ENCODE measurements at places on chromosomes 5 and 9.

GRCh38 chr5:33379757-33380156 is 61.0 kb upstream of the TARS1 start:
- DNase-seq = no peak

GRCh38 chr5:64977779-64978178 is 209.0 kb downstream of the CWC27 start:
- DNase-seq = no peak

GRCh38 chr5:33997331-33997983 is 10.4 kb downstream of the AMACR start:
- peak; percentile 51 for DNase-seq

DNA sequence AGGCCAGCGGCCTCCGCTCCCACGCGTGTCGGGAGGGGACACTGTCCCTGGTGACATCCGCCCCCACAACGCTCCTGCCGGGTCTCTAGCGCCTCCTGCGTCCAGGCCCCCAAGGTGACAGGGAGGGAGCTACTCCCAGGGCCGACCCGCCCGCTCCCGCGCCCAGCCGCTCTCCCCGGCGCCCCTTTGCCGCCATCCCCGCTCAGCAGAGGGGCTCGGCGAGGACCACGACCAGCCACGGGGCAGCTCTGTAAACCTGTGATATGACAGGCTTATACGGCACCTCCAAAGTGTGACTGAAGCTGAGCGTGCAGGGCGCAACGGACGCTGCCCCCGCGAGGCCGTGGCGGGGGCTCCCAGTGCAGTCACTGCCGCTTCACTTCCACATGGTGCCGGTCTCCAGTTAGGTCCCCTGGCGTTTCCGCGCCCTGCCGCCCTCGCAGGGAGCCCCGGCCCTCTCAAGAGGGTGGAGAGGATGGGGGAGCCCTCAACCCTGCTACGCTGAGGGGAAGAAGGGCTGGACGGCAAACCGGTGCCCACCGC is 978 bp upstream of the ADCY2 start:
- no peak for DNase-seq

DNA sequence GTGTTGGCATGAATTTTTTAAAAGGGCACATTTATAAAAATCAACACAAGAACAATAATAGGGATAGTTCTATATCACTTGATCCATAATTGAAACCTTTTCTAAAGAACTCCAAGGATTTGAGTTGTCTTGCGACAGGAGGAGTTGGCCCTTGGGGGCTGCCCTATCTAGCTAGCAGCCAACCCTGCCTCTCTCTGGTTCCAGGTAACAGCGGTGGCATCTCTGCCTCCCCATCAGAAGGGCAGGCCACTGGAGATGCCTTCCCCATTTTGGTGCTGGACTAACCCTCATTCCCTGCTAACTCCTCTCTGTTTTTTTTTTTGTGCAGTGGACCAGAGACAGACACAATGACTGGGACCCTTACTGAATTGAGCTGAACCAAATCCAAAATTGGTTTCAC is 393.0 kb downstream of the MED10 start:
- DNase-seq = no peak

GRCh38 chr5:64637144-64637543 is 53.2 kb upstream of the SHISAL2B start:
- no peak for DNase-seq

- DNase-seq = no peak
These were observed 183.3 kb downstream of the CACNA1B start for GRCh38 chr9:138060881-138061280.

- DNase-seq = no peak
These were observed 12.6 kb downstream of the ERP44 start for GRCh38 chr9:100086097-100086635.

GRCh38 chr9:133731876-133732638 is 6.1 kb downstream of the SARDH start:
- peak; percentile 96 for DNase-seq

- DNase-seq = no peak
These were observed 30.2 kb downstream of the ITGA2 start for GRCh38 chr5:53019320-53019719.

DNA sequence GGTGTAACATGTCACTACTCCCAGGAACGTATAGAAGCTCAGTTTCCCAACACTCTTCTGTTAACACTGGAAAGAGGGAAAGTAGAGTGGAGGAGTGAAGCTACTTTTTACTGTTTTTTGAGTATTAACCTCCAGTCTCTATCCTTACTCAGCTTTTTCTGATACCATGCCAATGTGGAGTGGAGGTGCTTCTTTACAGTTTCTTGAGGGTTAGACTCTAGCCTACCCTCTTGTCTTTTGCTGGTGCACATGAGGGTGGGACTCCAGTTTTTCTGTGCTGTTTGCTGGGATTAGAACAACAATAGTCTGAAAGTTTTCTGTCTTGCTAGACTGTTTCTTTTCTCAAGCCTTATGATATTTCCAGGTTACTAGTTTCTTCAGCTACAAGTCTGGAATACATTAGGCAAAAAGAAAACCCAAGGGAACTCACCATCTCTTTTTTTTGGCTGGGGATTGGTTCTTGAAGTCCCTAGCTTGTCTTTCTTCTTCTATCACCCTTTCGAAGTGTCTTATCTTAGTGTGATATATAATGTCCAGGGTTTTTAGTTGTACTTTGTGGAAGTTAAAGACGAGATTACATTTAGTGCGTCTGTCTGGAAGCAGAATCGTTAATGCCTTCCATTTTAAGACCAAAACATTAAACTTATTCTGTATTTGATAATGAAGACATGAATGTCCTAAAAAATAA is 35.9 kb downstream of the PRR16 start:
- DNase-seq = no peak

DNA sequence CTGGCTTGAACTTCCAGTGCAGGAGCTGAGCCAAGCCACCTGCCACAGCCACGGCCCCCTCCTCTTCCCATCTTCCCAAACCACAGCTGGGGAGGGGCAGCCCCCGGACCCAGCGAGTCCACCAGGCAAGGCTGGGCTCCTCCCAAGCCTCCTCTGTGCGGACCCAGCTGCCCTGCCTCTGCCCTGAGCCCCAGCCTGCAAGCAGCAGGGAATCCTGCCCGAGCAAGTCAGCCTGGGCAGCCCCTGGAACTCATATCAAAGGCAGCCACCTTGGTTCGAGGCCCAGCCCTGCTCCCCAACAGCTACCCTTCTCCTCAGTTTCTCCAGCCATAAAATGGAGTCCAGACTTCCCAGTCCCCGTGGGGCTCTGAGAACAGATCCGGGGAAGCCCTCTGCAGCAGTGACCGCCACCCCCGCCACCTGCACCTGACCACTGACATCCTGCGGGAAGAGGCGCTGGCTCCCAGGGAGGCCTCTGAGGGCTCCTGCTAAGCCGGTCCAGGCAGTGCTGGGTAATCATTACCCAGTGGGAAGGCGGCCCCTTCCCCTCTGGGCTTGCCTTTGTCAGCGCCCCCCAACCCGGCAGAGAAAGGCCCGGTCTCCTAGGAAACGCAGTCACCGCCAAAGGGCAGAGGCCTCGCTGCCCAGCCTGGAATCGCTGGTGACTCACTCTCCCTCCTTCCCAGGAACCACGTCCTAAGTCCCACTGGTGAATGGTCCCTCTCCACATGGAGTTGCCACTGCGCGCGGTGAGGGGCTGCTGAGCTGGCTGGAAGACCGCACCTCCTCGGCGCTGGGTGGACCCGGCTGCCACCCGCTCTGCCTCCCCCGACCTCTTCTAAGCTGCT is 1.5 kb downstream of the VAV2 start:
- DNase-seq = no peak

GRCh38 chr5:104599726-104600125 is 1037.1 kb upstream of the NUDT12 start:
- no peak for DNase-seq

GRCh38 chr5:6649186-6649585 is 15.9 kb downstream of the SRD5A1 start:
- DNase-seq = no peak

DNA sequence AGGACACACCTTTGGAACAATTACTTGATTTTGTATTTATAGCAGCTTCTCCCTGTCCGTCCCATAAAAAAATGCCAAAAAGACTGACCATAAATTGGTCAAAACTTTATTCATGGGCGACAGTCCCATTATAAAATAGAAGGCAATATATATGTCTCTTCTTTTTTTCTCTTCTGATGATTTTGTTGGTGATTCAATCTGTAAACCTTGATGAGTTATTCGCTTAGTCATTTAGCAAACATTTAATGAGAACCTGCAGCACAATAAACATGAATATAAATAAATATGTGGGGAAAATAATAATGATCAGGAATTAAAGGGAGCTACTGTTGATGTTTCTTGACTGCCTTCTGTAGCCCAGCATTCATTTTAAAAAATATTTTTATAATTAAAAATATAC is 356.4 kb upstream of the ACTBL2 start:
- no peak for DNase-seq

Measured in COLO829 (cell line).